Uterine smooth muscle cell (primary cell): ENCODE measurements at places on chromosomes 12 and 14. TPM values are rescaled to one million over a fixed set of nuclear protein-coding genes. Genes with fewer than 3 reads are reported as not detected.

Gene NTF3
- total RNA-seq: 0.12 TPM in 1 of 2 replicates, not detected in the other

Gene TMEM253
- not detected in 2 replicates for total RNA-seq

Gene FAIM2
- total RNA-seq: 1.5 and 3.0 TPM in 2 replicates

Gene PPP1R36
- total RNA-seq: 0.11 and 0.25 TPM in 2 replicates

Gene SLC4A8
- 2.6 and 7.2 TPM in 2 replicates for total RNA-seq

Gene ENDOU
- under 0.01 and 0.11 TPM in 2 replicates for total RNA-seq

Gene ARMH4
- 5.3 and 10.7 TPM in 2 replicates for total RNA-seq

Gene PTPRR
- total RNA-seq: 1.00 and 2.2 TPM in 2 replicates

Gene L2HGDH
- total RNA-seq: 4.9 and 5.6 TPM in 2 replicates

Gene PRH2
- total RNA-seq: 0.22 and 0.50 TPM in 2 replicates

Gene GALNT4
- 18.2 and 21.6 TPM in 2 replicates for total RNA-seq

Gene SP1
- 25.9 and 34.1 TPM in 2 replicates for total RNA-seq

Gene PIK3C2G
- total RNA-seq: not detected in 2 replicates

Gene DAO
- total RNA-seq: under 0.01 TPM in 1 of 2 replicates, not detected in the other

Gene PSMC6
- total RNA-seq: 127 and 181 TPM in 2 replicates

Gene LBHD2
- not detected in 2 replicates for total RNA-seq

Gene APAF1
- total RNA-seq: 28.6 and 29.7 TPM in 2 replicates

Gene SYCP3
- under 0.01 and 0.11 TPM in 2 replicates for total RNA-seq

Gene PCED1B
- total RNA-seq: 0.66 and 0.87 TPM in 2 replicates

Gene KRT6B
- under 0.01 TPM in 1 of 2 replicates, not detected in the other for total RNA-seq

Gene MYH6
- not detected in 2 replicates for total RNA-seq

Gene SLCO1B3
- total RNA-seq: not detected in 2 replicates

Gene GUCY2C
- total RNA-seq: not detected in 2 replicates

Gene MAP3K9
- total RNA-seq: 1.4 and 3.5 TPM in 2 replicates

Gene PRPF40B
- 12.4 and 17.6 TPM in 2 replicates for total RNA-seq

Gene KLHL33
- total RNA-seq: 0.11 and 0.12 TPM in 2 replicates

Gene KRT7
- total RNA-seq: 0.66 and 2.2 TPM in 2 replicates

Gene SPRYD4
- 1.5 and 1.7 TPM in 2 replicates for total RNA-seq

Gene KRT78
- not detected in 2 replicates for total RNA-seq

Gene CLEC2A
- total RNA-seq: not detected in 2 replicates

Gene RDH5
- total RNA-seq: 11.9 and 17.7 TPM in 2 replicates

Gene CPNE8
- total RNA-seq: 14.7 and 15.7 TPM in 2 replicates
